GF-D8 (cell line): ENCODE measurements at places on chromosomes 3 and 15.

GRCh38 chr15:85030301-85030929 is 48.8 kb downstream of the PDE8A start:
- DNase-seq = no peak

DNA sequence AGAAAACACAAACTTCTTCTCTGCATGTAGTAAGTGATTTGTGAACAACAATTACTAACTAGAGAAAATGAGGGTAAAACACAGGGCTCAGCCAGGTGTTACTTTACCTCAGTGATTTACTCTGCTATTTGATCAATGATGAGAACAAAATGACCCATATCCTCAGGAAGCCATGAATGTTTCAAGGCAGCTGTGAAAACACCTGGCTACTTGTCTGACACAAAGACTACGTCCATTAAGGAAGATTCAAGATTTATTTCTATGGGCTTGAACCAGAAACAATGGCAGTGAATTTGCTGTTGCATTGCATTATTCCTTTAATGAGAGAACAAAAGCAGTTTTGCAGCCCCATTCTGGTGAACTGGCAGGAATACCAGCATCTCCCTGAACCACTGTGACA is 374.6 kb upstream of the ARL6 start:
- no peak for DNase-seq

GRCh38 chr3:194488055-194488742 is 1.4 kb upstream of the ATP13A3 start:
- peak; percentile 76 for DNase-seq

DNA sequence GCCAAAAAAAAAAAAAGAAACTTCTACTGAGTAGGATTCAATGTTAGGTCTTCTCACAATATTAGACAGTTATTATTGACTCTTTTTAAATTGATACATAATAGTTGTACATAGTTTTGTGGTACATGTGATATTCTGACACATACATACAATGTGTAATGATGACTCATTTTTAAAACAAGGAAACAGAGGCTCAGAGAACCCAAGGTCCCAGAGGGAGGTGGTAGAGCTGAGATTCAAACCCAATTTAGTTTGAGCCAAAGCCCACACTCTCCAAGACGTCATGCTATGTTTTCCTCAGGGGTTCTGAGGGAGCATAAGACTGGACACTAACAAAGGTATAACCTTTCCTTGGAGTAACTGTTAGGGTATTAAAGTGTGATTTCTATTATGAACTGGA is 40.6 kb downstream of the MYO5C start:
- no peak for DNase-seq

- DNase-seq = no peak
Measured at GRCh38 chr3:141529717-141530414, 43.0 kb downstream of the RASA2 start.

DNA sequence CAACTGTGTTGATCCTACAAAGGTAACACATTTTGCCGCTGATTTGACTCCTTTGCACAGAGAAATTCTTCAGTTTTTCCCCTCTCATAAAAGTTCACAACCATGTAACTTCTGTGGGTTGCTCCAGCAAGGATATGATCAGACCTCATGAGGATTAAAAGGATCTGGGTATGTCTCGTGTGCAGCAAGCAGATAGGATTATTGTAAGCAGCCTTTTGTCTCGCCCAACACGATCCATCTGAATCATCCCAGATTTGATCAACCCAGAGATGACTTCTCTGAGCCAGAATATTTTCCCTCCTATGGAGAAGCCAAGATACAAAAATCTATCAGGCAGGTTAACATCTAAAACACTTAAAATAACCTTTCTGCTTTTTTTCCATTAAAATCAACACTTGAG is 12.8 kb upstream of the BNIP2 start:
- DNase-seq = no peak

DNA sequence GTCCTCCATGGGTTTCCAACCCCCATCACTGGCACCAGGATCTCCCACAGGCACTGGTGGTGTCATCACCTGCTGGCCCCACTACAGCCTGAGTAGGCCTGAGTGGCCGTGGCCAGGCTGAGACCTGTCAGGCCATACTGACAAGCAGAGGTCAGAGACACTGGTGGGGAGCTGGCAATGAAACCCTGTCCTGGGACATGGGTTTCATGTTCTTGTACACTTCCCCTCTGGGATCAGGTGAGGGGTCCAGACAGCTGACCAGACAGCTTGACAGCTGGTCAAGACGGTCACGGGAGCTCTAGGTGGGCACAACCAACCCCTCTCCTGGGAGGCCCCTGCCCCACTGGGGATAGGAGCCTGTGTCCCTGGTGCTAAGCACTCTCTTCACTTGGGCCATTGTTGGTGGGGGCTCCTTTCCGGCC is 13.1 kb downstream of the ZBTB47 start:
- no peak for DNase-seq

GRCh38 chr3:186487819-186488218 is 56.4 kb downstream of the CRYGS start:
- DNase-seq = no peak

- no peak for DNase-seq
Measured at GRCh38 chr3:115999001-115999585, 375.8 kb downstream of the GAP43 start.

GRCh38 chr3:194070220-194070633 is 65.7 kb upstream of the HES1 start:
- DNase-seq = no peak

GRCh38 chr15:91861223-91861622 is 7.7 kb downstream of the SLCO3A1 start:
- no peak for DNase-seq

GRCh38 chr3:160136421-160136820 is 88.8 kb upstream of the C3orf80 start:
- no peak for DNase-seq

- DNase-seq = no peak
Measured at GRCh38 chr15:67862750-67863441, 23.1 kb upstream of the RNU6-1 start.

DNA sequence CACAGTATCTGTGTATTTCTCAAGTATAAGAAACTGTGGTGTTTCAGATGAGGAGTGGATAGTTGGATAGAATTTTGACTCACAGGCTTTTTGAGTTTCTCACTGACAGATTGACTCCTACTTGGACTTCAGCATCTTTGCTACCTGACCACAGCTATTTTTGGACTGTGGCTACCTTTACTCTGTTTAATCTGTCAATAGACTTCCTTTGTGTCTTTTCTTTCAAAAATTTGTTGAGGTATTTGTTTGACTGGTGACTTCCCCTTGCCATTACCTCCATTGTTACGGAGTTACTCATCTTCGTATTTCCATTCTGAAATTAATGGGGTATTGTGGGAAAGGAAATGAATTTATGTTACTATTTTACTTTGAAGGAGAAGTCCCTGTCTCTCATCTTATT is 123.8 kb downstream of the AGBL1 start:
- no peak for DNase-seq

- no peak for DNase-seq
Measured at GRCh38 chr3:184737641-184738505, 26.0 kb upstream of the MAGEF1 start.

DNA sequence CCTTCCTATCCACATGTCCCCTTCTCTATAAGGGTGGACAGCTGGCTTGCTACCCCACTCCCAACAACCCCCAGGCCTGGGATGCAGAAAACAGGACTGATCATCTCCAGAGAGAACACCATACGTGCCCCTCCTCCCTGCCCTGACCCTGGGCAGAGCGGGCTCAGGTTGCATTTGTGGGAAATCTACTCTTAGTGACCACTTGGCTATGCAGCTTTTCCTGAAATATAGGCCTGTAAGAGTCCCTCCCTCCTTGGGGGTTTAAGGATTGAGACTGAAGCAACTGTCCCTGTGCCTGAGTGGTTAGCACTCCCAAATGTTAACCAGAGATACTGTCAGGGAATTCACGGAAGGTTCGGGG is 11.7 kb downstream of the SH2D7 start:
- no peak for DNase-seq

- DNase-seq = peak; percentile 86
Measured at GRCh38 chr15:70152070-70152480, 54.4 kb upstream of the TLE3 start.

DNA sequence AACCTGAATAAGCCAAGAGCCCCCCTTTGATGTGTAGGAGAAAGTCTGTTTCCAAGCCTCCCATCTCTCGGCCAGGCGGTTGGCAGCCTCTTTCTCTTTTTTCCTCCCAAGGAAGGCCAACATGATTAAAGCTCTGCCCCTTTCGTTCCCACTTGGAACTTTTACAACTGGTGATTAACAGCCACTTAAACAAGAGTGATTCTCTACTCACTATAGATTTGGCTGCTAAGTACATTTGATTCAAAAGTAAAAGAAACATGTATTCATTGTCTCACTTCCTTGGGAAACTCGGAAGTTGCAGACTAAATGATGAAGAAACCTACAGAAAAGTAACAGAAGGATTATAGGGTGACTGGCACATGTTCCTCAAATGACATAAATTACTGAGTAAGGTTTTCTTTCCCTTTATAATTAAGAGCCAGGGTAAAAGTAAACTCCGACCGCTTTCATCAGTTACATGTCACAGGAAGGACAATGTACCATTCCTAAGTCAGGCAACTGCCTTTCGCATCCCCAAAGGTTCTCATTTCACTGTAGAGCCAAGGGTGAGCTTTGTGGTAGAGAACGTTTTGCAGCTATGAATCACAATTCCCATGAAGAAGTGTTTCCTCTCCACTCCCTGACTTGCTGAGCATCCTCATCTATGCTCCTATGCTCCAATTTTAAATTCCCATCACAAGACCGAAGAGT is 72.7 kb downstream of the MB21D2 start:
- DNase-seq = no peak

GRCh38 chr15:77461486-77461885 is 40.8 kb downstream of the HMG20A start:
- no peak for DNase-seq

DNA sequence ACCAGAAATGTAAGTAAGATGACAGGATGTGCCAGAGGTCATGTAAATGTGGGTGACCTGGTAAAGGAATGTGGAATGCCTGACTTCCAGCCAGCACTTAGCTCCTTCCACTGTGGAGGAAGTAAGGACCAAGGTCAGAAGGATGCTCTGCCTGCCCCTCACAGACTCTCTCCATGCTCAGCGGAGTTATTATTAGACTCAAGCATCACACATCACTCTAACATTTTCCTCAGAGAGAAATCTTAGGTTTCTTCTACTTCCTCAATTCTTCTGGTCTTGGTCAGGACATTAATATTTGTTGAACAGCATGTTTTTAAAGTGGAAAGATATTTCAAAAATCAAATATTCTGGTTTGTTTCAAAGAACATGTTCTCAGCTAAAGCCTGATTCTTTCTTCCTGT is 231.4 kb upstream of the WNT5A start:
- no peak for DNase-seq

GRCh38 chr3:49998326-49998725 is 58.4 kb downstream of the RBM6 start:
- no peak for DNase-seq

- DNase-seq = peak; percentile 39
Measured at GRCh38 chr3:57959423-57960173, 48.6 kb upstream of the FLNB start.

- DNase-seq = peak; percentile 71
Measured at GRCh38 chr15:31263751-31264558, 62.7 kb upstream of the KLF13 start.

DNA sequence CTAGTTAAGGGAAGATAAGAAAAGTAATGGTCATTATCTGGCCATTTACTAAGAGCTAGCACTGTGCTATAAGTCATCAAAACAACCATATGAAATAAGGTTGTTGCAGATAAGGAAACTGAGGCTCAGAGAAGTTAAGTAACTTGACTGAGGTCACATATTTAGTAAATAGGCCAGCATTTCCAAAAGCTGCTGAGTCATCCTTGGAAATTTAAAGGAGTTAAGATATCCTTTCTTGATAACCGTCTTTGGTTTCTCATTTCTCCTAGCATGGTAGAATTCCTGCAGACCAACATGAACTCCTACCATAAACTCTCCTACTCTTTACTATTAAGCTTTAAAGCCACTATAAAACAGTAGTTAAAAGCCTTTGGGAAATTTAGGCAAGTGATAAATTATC is 85.0 kb upstream of the PDZRN3 start:
- no peak for DNase-seq

GRCh38 chr3:187744169-187745151 is 808 bp downstream of the BCL6 start:
- no peak for DNase-seq

GRCh38 chr15:44584162-44584749 is 47.3 kb downstream of the EIF3J start:
- no peak for DNase-seq

DNA sequence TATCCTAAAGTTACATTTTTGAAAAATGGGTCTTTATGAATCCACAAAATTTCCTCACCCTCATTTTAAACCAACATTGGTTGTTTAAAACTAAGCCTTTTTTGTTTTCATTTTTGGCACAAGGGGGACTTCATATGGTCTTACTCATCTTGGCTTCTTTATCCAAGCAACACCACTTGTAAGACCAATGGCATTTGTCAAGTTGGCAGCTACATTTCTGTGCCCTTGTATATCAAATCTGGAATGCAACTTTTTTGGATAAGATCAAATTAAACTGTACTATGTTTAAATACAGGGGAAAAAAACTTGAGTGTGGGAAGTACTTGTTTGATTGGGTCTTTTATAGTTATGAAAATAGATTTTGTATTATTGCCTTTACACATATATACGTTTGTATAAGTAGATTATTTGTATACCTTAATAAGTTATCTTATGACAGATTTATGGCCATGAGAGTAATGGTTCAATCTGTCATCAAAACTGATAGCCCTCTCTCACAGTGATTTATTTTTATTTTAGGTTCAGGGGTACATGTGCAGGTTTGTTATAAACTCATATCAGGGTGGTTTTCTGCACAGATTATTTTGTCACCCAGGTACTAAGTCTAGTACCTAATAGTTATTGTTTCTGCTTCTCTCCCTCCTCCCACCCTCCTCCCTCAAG is 43.4 kb downstream of the GPR160 start:
- DNase-seq = no peak

- no peak for DNase-seq
Measured at GRCh38 chr15:78170848-78171773, 21.9 kb downstream of the IDH3A start.

DNA sequence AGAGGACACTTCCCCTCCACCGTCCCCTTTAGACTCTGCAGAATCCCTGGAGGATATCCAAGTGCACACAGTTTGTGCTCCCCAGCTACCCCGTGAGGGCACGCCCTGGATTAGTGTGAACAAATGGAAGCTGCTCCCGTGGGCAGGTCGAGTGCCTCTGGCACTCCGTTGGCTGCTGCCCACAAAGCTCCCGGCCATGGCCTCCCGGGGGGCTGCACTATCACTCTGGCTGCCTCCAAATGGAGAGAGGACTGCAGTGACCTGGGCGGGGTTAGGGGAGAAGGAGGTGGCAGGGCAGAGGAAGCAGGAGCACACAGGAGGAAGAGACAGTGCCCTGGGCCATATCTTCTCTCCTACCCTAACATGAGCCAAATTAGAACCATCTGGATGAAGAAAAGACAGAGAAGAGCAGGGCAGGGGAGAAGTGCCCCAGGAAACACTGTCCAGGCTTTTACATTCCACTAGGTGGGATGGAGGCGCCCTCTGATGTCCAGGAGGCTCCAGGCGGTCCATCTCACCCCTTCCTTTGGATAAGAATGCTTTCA is 29.4 kb upstream of the ACAD9 start:
- no peak for DNase-seq

- no peak for DNase-seq
Measured at GRCh38 chr3:64890006-64890405, 202.2 kb upstream of the ADAMTS9 start.

GRCh38 chr3:38528457-38528856 is 32.3 kb downstream of the EXOG start:
- no peak for DNase-seq

GRCh38 chr3:67228136-67228535 is 230.0 kb downstream of the KBTBD8 start:
- DNase-seq = no peak

GRCh38 chr3:104632521-104632920 is 734.2 kb upstream of the ALCAM start:
- no peak for DNase-seq

- no peak for DNase-seq
Measured at GRCh38 chr15:27464941-27465612, 494.1 kb downstream of the GABRG3 start.
